ENCODE measurements at places on chromosomes 2 and 18.

- no peak for DNase-seq
Observed at GRCh38 chr2:183416753-183417152, 292.5 kb downstream of the NUP35 start.

DNA sequence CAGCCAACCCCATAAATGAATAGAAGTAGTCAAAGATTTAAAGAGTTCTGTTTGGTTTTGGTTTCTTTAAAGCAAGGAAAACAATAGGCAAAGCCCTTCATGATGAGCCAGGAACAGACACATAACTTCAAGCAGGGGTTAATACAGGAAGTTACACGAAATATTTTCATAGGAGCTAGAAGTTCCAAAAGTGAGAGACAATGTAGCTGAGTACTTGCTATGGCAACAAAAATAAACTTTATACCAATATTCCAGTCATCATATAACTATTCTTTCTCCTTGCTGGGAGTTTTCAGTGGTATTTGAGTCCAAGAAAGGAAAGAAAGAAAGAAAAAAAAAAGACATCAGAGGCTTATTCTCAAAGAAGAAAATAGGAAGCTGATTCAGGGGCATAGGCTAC, 56.2 kb downstream of the COBLL1 start:
- no peak for DNase-seq

GRCh38 chr2:13667415-13667757, 950.6 kb downstream of the TRIB2 start:
- no peak for DNase-seq

- DNase-seq = no peak
Observed at GRCh38 chr2:233940376-233941276, 23.5 kb downstream of the TRPM8 start.

DNA sequence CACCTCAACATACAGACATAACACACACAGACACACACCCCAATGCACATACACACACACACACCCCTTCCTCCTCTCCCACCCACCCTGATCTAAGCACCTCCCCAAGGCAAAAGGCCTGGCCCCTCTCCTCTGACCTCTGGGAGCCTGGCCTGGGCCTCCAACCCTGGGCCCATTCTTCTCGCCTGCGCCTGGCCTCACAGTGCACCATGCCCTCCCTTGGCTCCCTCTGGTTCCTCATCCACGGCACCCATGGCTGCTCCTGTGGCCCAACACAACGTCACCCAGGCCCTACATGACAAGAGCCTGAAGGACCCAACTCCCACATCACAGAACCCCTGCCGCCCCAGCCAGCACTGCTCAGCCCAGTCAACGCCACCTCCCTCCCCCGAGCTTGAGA, 281.3 kb downstream of the CELF4 start:
- DNase-seq = no peak

DNA sequence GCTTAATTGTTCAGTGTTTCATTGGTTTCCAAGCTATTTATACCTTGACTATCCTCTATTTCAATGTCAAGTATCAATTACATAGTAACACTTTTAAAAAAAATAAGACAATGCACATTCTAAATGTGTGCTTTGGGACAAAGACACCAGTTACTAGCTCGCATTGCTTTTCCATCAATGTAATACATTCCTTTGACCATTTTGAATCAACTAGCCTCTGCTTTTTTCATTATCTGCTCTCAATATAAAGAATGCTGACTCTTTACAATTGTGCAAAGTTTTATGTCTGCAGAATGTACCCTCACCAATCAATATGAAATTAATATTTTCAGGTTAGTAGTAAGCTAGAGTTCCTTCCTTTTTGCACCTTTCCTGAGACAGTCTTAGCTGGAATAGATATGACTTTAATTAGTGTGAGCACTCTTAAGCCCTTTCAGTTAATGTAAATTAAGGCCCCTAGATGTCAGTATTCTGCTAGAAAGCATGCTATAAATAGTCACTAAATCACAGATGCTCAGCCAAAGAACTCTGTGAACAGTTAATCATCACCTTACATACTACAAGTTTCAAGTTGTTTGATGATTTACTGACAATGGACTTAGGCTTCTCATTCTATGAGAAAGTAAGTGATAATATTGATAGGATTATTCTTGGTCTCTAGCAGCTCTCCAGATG, 413.6 kb downstream of the PTH2R start:
- DNase-seq = no peak

DNA sequence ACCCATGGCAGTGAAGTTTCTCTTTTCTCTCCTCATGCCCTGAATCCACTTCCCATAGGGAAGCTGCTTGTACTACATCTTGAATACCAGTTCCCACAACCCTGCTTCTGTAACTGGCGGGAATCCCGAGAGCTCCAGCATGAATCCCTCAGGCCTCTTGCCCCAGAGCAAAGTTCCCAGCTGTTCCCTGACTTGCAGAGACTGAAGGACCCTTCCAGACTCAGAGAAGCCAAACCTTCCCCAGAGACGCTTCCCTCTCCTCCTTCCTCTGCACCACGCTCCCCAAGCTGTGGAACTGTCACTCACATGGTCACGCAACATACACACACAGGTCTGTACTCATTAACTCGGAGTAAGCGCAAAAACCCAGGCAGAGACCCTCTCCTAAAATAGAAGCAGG, 26.4 kb downstream of the TRAPPC12 start:
- no peak for DNase-seq

GRCh38 chr2:69745035-69745434, 3.1 kb downstream of the ANXA4 start:
- no peak for DNase-seq

DNA sequence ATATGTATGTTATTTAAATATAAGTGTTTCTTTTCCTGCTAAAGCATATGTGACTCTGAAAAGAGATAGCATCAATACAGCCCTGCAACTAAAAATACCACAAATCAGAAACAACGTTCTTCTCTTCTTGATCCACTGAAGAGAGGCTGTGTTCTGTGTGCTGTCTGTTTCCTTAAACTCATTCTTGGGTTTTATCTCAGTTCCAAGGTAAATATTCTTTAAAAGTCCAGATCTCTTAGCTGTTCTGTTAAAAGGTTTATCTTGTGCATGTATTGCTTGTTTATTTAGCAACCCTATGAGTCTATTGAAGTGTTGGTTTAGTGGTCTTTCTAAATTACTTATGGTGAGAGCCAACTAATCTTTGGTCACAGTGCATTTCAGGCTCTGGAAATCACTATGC, 173.3 kb upstream of the NT5C1B start:
- DNase-seq = no peak

- DNase-seq = no peak
Observed at GRCh38 chr2:128558895-128559532, 240.3 kb upstream of the HS6ST1 start.

- no peak for DNase-seq
Observed at GRCh38 chr18:75739682-75740081, 312.2 kb upstream of the SMIM21 start.

DNA sequence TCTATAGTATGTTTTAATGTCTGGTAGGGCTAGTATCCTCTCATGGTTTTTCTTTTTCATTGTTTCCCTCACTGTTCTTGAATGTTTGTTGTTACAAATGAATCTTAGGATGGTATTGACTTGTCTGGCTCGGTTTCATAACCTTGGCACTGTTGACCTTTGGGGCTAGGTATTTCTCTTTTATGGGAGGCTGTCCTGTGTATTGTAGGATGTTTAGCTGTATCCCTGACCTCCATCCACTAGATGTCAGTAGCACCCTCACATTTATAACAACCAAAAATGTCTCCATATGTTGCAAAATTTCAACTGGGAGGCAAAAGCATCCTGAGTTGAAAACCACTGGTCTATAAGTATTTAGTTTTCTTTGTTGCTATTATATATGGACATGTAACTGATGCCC, 7.0 kb upstream of the AOX1 start:
- DNase-seq = no peak

DNA sequence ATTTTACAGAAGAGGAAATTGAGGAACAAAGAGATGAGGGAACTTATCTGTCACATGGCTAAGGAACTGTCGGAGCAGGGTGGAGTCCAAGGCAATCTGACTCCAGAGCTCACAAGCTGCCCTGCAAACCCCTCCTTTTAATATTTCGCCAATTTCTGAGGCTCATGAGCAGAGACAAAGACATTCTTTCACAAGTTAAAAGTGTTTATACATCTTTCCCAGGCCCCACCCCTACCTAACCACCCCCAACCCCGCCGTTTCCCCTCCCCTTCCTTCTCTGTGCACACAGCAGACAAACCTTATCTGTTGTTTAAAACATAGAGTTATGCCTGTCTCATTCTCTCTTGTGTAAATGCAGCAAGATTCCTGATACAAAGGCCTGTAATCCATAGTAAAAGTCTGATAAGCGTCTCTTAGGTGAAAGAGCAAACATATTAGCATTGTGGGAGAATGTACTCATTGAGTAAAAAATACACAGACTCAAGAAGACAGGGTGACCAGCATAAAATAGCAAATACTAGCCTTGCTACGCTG, 44.3 kb downstream of the EPHA4 start:
- no peak for DNase-seq

GRCh38 chr2:86022661-86023365, 82.9 kb downstream of the POLR1A start:
- no peak for DNase-seq

- no peak for DNase-seq
Observed at GRCh38 chr2:9471206-9471605, 3.1 kb upstream of the IAH1 start.

DNA sequence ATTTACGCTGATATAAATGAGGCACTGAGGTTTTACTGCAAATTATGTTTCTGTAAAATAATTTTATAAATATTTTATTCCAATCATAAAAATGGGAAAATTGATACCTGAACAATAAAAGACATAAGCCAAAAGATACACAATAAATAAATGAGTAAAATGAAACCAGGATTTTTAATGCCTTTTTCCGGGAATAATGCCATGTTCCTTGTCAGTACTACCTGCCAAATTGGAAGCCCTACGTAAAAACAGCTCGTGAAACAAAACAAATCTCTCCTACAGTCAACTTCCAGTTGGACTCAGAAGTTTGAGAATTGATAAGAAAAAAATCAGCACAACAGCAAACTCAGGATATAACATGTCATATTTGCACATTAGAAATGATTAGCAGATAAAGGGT, 18.0 kb downstream of the GALNT3 start:
- DNase-seq = no peak

DNA sequence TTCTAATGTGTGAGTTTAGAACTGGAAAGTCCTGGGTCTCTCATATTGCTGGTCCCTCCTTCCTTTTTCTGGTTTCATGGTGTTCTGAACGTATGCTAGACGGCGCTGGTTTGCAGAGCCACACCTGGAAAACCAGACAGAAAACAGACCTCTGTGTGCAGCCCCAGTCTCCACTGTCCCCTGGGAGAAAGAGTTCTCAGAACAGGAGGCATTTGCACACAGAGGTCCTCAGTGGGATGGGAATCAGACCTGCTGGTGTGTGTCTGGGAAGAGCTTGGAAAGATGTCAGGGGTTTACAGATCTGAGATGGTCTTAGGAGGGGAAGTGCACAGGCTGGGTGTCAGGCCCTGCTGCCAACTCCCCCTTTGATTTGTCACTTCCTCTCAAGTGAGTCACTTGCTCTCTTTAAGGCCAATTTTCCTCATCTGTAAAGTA, 14.9 kb upstream of the MBP start:
- DNase-seq = no peak

GRCh38 chr2:82796132-82796531, 1662.9 kb downstream of the SUCLG1 start:
- DNase-seq = no peak

- DNase-seq = no peak
Observed at GRCh38 chr2:104430359-104430740, 423.6 kb upstream of the POU3F3 start.

- DNase-seq = no peak
Observed at GRCh38 chr2:126893153-126893552, 5.5 kb upstream of the TEX51 start.

DNA sequence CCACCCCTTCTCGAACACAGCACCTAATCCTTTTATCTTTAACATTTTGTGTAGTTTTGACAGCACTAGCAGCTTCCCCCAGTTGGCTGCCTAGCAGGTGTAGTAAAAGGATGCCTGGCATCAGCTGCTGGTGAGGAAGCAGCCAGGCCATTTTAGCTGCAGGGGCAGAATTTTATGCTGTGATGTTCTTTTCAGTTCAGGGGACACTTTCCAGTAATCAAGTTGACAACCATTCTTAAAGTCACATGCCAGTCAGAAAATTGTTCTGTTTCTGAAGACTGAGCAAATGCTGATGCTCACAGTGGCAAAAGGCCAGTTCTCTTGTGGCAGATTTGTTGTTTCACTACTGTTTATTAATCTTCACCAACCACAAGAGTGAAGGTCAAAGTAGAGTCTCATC, 570.8 kb downstream of the CCDC85A start:
- DNase-seq = no peak

DNA sequence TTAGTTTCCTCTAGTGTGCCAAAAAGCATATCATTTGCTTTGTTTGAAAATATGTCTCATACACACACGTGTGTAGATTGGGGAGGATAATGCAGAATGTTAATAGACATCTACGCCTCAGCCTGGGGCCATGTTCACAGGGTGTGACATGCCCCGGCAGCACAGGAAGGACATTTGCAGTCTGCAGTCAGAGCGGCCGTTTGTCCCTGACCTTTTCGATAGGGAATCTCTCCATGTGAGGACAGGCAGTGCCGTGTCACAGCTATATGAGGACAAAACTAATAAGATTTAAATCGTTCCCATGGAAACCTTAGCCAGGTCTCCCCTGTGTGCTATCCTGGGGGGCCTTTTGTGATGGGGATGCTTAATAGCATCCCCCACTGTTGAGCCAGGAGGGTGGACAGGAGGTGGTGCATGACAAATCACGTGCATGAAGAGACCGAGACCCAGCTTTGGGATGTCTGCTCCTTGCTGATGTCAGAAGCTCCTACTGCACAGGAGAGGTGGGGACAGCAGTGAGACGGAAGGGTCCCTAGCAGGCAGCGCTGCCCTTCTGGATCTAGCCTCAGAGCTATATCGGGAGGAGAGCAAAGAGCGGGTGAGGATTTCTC, 100.6 kb downstream of the RNF144A start:
- no peak for DNase-seq

DNA sequence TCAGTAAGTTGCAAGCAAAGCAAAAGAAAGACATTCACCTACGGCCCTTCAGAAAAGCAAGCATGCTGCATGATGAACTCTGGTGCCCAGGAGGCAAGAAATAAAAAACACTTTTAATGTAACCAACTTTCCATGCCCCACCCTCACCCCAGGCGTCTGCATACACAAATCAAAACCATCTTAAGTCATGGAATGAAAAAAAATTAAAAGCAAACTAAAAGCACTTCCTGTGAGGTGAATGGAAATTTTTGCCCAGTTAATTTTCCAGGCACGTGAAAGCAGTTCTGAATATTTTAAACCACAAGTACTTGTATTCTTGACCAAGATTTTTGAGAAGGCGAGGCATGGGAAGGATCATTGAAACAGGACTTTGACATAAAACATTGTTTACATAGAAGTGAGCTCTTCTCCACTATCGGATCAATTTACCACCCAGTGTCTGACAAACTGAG, 2.5 kb upstream of the ICOS start:
- DNase-seq = no peak

DNA sequence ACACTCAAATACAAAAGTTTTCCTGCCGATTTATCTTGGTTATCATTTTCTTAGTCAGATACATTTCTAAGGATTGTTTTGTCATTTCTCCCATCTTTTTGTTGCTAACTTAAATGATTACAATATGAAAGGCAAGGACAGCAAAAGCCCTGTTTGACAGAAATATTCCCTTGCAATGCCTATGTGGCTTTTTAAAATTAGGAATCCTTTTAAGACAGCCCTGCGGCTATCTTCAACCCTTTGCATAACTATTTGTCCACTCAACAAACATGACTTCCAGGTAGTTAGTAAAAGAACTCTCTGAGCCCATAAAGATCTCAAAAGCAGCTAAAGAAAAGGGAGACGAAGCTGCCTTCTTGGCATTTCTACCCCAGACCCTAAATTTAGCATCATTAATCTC, 179.7 kb upstream of the CDH20 start:
- DNase-seq = no peak

GRCh38 chr2:128615571-128615970, 296.9 kb upstream of the HS6ST1 start:
- DNase-seq = no peak

All from stimulated activated CD8-positive, alpha-beta memory T cell treated with anti-CD3 and anti-CD28 coated beads, Interleukin-7, amount 100 ng/mL, for 48 hours (primary cell).